Natural killer cell treated with Interleukin-12 subunit alpha and Interleukin-12 subunit beta and Interleukin-15 and Interleukin-18, amount 100 ng/mL, for 72 hours (primary cell): ENCODE measurements at places on chromosomes 16 and 17. TPM values are rescaled to one million over a fixed set of nuclear protein-coding genes. Genes with fewer than 3 reads are reported as not detected.

SLC6A2 gene
- total RNA-seq = not detected

- DNase-seq = no peak
These were observed 2.6 kb downstream of the ZCCHC14 start for GRCh38 chr16:87490096-87490798.

- DNase-seq = no peak
These were observed 41.1 kb downstream of the AHSP start for GRCh38 chr16:31568577-31569359.

- DNase-seq = no peak
These were observed 67.4 kb downstream of the SNX29 start for GRCh38 chr16:12043953-12044352.

DNA sequence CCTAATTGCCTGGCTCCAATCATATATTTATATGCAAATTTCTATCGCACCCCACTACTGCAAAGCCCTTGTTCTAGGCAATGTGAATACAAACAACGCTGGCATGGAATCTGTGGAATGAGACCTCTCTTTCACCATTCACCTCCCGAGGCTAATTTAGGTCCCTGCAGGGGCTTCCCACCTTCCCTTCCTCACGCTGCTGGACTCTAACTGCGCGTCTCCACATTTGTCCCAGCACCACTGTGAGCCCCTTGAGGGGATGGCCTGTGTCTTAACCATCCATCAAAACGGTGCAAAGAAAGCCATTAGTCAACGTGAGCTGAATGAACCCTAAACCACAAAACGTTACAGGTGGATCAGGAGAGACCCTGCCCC, 1.6 kb downstream of the TMEM114 start:
- DNase-seq = no peak

TBC1D3C gene
- total RNA-seq = not detected

- DNase-seq = no peak
These were observed 153.0 kb upstream of the CIBAR2 start for GRCh38 chr16:85265161-85265784.

GNAO1 gene
- total RNA-seq = not detected

DNA sequence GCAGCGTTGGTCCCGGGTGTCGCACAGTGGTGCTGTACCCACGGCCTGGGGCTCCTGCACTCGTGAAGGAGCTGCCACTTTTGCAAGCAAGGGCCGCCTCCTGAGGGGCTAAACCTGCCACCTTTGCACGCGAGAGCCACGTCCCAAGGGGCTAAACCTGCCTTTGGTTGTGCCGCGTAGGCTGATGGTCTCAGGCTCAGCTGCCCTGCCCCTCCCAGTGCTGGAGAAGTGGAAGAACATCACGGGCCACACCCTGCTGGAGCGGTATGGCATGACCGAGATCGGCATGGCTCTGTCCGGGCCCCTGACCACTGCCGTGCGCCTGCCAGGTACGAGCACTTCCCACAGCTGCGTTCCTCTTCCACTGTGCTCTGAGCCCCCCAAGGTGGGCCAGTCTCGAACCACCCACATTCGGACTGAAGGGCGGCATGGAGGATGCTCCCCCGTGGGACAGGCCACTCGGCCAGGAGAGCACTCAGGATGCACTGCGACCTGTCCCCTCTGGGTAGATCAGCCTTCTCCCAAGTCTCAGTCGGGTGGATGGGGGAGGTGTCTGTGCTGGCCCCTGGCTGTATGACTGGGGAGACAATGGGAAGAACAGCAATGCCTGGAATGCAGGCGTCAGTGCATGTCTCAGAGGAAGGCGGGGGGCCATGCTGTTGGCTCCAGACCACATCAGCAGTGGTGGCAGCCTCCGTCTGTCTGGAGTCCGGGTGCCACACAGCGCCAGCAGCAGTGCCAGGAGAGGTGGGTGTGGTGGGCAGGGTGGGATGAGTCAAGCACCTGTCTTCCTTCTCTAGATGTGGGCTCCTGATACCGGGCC, 20.7 kb downstream of the ACSF3 start:
- no peak for DNase-seq

- no peak for DNase-seq
These were observed 12.1 kb upstream of the HYDIN start for GRCh38 chr16:71242601-71243000.

GPR142 gene
- total RNA-seq = not detected

- no peak for DNase-seq
These were observed 9.0 kb downstream of the C17orf99 start for GRCh38 chr17:78154903-78155811.

GRCh38 chr17:78329263-78330059, 30.4 kb downstream of the SOCS3 start:
- DNase-seq = peak; percentile 88

CACNG5 gene
- not detected for total RNA-seq

DNA sequence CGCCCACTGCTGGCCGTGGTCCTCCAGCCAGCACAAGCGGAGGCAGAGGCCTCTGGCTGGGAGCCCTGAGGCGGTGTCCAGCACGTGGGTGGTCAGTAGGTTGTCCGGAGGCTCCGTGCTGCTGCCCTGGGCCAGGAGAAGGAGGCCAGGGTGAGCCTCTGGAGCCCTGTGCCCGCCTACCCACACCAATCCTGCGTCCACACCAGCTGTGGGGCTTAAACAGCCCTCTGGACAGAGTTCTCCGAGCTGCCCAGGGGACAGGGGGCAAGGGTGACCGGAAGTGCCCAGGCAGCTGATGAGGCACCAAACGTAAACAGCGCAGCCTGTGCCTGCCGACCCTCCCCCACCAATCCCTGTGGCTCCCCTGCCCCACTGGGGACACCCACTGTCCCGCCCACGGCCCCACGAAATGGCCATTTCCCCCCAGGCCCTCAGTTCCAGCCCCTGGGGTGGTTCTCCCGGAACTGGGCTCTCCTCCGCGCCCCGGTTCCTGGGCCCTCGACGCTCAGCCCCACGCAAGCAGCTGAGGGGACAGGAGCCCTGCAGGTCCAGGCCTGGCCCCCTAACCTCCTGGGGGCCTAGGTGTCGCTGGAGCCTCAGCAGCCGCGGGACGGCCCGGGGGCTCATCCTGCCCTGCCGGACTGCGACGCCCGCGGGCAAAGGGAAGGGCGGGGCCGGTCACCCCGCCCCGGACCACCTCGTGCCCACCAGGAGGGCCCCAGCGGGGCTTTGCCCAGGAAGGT, 27.9 kb upstream of the DBNDD1 start:
- DNase-seq = no peak

GRCh38 chr17:59439262-59439661, 107.8 kb downstream of the YPEL2 start:
- DNase-seq = no peak
